Stimulated activated CD8-positive, alpha-beta memory T cell treated with anti-CD3 and anti-CD28 coated beads, Interleukin-4, amount 100 ng/mL, for 4 hours (primary cell): ENCODE measurements at places on chromosomes 11 and 22.

DNA sequence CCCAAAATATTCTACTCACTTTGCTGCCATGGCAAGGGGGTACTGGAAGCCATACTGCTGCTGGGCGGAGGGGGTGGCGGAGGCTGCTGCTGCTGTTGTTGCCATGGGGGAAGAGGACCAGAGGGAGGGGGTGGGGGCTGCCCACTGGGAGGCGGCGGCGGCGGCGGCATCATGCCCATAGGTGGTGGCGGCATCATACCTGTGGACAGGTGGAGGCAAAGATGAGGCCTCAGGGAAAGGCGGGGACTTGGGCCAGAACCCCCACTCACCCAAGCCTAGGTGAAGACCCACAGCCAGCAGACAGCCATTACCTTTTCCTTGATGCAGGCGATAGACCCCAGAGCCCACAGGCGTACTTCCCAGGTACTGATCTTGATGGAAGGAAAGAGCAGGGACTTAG lies 7.1 kb upstream of the PYGM start:
- DNase-seq: no peak

DNA sequence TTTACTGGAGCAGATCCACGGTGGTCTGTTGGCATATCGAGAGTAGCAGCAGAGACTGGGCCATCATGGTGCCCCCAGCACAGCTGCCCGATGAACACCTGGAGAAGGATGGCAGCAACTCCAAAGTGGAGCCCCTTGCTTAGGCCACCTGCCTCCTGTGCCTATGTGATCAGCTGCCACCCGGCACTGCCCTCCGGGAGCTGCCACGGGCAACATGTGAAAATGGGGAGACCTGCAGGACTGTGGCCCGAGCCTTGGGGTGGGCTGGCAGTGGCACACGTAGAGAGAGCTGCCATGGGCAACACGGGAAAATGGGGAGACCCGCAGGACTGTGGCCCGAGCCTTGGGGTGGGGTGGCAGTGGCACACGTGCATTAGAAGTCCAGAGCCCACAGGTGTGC lies 3.1 kb downstream of the FXYD2 start:
- no peak for DNase-seq

- DNase-seq: no peak
Measured at GRCh38 chr11:117181586-117182550, 3.3 kb downstream of the SIDT2 start.

- DNase-seq: no peak
Measured at GRCh38 chr11:112363527-112363926, 102.9 kb upstream of the PLET1 start.

GRCh38 chr11:30585892-30586250 lies 282 bp downstream of the MPPED2 start:
- DNase-seq: no peak
